ENCODE measurements at places on chromosomes 13 and 19.

DNA sequence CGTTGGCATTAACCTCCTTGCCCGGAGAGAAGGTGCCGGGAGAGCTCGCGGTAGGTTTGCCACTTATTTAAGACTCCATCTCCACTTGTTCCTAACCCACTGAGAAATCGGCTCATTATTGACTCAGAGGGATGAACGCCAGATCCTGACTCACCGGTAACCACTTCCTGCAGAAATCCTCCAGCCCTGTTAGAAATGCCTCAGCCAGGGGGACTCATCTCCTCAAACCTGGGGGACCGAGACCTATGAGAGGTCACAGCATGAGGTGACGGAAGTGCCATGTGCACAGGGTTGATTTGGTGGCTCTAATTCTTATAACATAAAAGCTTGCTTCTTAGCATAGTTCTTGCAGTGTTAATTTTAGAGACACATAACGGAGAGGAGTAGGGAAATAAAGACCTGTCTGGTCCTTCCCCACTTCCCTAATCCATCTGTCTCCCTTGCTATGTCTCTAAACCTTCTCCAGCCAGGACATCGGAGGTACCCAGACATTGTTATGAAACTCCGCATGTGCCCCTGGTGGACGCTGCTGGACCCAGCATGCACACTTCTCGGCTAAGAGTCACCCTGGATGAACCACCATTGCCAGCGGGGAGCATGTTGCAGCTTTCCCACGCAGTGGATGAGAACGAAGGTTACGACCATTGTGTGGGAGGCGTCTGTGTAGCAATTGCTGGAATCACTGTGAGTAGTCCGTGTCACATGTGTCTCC, 158.9 kb downstream of the EFNB2 start:
- no peak for DNase-seq

DNA sequence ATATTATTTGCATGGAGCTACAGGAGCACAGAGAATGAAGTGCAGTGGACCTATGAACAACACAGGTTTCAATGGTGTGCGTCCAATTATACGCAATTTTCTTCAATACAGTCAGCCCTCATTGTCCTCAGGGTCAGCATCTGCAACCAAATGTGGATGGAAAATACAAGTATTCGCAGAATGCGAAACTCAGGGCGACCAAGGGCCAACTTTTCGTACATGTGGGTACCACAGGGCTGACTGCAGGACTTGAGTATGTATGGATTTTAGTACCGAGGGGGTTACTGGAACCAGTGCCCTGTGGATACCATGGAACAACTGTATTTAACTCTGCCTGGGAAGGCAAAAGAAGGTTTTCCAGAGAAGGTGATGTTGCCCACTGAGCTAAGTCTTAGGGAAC, 10.2 kb downstream of the LCP1 start:
- no peak for DNase-seq

- DNase-seq: no peak
These were observed 9.1 kb downstream of the GPR42 start for GRCh38 chr19:35379992-35380391.

DNA sequence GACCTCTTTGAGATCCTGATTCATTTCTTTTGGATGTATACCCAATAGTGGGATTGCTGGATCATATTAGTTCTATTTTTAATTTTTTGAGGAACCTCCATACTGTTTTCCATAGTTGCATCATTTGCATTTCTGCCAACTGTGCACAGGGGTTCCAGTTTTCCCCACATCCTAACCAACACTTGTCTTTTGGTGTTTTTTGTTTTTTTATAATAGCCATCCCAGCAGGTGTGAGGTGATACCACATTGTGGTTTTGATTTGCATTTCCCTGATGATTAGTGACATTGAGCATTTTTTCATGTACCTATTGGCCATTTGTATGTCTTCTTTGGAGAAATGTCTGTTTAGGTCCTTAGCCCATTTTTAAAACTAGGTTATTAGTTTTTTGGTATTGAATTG, 18.8 kb upstream of the GPR183 start:
- DNase-seq: no peak

- DNase-seq: no peak
These were observed 14.7 kb downstream of the CCDC169 start for GRCh38 chr13:36282821-36283432.

GRCh38 chr13:29698106-29698505, 102.6 kb upstream of the SLC7A1 start:
- no peak for DNase-seq

GRCh38 chr13:30151388-30151787, 156.0 kb downstream of the KATNAL1 start:
- DNase-seq: no peak

DNA sequence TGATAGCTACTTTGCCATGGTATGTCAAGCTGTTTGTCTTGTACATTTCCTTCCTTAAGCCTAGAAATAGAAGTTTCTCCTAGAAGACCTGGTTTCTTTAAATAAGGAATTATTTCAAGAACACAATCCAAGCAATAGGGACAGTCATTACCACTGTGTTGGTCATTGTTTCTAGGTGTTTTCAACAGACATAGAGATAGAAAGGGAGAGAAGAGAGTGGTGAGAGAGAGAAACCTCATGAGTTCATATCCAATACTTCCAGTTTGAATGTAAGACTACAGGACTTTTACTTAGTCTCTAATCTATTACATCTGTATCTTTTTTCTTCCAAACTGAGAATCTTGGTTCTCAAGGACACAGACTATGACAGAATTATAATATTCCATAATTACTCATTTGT, 245.9 kb upstream of the STARD13 start:
- DNase-seq: no peak

- DNase-seq: no peak
These were observed 169.9 kb downstream of the USP12 start for GRCh38 chr13:27001705-27002104.

- no peak for DNase-seq
These were observed 53.6 kb downstream of the GADD45B start for GRCh38 chr19:2529473-2529918.

- DNase-seq: no peak
These were observed 597.8 kb upstream of the SLC10A2 start for GRCh38 chr13:103663996-103664395.

DNA sequence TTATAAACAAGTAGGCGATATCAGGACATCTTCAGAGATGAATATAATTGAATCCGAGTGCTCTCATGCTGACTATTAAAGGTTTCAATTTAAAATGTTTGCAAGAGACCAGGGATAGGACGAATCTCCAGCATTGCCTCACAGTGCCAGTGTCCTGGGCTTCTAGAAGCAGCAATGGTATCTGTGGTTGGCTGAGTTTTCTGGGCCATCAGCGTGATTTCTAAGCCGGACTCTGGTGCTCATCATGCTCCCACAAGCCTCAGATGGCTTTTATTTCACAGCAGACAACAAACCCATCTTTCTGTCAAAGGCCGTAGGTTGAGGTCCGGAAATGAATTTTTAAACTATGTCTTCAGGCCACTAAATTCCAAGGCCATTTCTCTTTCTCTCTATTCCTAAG, 187.7 kb downstream of the FOXO1 start:
- no peak for DNase-seq

GRCh38 chr19:38079926-38080380, 144.1 kb downstream of the DPF1 start:
- DNase-seq: no peak

DNA sequence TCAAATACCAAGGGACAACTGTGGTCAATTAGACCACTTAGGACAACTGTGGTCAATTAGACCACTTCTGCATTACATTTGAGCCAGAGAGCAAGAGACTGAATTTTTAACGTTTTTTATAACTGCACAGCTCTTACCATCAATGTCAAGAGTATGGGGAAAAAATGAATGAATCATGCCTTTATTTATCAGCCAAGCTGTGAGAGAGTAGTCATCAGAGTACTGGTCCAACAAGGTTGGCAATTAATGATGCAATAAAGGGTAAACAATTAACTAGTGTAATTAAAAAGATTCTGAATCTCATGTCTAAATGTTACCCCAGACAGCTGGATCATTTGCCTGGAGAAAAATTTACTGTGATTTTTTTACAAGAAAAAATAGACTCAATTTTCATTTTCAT, 381.1 kb downstream of the LIG4 start:
- no peak for DNase-seq

- no peak for DNase-seq
These were observed 29.9 kb downstream of the NLRP13 start for GRCh38 chr19:55902080-55902751.

DNA sequence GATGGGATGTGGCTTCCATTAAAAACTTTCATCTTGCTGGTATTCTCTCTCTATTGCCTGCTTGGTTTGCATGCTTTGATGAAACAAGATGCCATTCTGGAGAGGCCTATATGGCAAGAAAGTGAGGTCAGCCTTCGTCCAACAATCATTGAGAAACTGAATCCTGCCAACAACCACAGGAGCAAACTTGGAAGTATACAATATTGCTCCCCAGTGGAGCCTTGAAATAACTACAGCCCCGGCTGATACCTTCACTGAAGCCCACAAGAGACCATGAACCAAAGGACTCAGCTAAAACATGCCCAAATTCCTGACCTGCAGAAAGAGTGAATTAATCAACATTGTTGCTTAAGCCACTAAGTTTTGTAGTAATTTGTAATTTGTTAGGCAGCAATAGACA, 82.5 kb upstream of the FGF14 start:
- DNase-seq: no peak

DNA sequence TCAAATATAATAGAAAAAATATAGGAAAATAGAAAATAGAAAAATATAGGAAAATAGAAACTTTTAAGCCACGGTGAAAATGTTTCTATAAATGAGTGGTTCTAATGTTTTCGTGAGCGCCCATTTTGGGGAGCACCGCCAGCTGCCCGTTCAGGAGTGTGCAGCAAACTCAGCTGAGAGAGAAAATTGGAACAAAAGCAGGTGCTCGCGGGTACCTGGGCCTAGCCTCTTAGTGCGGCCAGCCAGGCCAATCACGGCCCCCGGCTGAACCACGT, 204 bp upstream of the PDX1 start:
- DNase-seq: no peak

DNA sequence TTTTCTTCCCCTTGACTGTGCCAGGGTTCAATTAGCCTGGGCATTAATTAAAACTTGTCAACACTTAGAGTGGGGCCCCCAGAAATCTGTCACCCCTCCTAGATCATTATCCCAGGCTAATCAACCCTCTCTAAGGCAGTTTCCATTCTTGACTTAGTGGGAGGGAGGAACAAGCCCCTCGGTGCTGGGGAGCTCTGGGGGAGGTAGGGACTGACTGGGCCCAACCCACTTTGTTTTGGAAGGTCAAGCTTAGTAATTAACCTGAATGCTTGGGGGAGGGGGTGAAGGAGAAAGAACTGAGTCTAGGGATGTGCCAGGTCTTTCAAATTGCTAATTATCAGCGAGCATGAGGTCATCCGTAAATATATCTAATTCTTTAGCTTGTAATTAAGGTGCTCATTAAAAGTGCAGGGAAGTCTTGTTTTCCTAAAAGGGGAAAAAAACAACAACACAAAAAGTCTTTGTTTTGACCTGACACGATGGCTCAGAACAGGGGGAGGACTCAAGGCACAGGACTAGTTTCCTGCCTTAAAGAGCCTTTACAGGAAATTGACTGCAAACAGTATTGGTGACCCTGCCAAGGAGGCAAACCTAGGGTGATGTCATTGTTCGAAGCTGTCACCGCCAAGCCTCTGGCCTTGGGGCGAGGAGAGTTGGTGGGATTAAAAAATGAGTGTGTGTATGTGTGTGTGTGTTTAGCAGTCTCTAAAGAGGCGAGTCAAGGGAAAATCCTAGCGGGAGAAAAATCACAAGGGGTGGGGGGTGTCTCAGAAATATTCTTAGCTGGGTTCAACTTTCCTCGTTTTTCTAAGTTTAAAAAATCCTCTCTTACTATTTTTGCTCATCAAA, 19.4 kb downstream of the ACTN4 start:
- DNase-seq: peak; percentile 14

DNA sequence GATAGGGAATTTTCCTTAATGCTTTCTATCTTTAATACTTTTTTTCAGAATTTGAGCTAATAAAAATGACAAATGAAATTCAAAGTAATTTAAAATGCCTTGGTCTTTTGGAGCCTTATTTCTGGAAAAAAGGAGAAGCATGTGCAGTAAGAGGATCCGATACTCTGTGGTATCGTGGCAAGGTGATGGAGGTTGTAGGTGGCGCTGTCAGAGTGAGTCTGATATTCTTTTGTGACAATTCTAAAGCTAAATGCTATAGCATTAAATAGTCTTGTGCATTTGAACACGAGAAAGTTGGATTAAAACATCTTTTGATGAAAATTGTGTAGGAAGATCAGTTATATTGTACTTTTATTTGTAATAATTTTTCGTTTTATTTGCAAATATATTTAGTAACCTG, 95.0 kb downstream of the RNF17 start:
- DNase-seq: no peak

DNA sequence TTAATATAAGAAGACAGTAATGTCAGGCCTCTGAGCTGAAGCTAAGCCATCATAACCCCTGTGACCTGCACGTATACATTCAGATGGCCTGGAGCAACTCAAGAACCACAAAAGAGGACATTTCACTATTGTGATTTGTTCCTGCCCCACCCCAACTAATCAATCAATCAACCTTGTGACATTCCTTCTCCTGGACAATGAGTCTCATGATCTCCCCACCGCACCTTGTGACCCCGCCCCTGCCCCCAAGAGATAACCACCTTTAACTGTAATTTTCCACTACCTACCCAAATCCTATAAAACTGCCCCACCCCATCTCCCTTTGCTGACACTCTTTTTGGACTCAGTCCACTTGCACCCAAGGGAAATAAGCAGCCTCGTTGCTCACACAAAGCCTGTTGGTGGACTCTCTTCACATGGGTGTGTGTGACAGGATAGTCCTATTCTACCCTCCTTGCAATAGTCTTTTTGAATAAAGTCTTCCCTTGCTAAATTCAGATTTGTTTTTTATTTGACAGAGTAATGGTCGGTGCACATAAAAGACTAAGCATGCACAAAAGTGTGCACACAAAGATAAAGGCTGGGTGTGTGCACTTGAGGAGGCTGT, 14.0 kb downstream of the CD70 start:
- DNase-seq: no peak

DNA sequence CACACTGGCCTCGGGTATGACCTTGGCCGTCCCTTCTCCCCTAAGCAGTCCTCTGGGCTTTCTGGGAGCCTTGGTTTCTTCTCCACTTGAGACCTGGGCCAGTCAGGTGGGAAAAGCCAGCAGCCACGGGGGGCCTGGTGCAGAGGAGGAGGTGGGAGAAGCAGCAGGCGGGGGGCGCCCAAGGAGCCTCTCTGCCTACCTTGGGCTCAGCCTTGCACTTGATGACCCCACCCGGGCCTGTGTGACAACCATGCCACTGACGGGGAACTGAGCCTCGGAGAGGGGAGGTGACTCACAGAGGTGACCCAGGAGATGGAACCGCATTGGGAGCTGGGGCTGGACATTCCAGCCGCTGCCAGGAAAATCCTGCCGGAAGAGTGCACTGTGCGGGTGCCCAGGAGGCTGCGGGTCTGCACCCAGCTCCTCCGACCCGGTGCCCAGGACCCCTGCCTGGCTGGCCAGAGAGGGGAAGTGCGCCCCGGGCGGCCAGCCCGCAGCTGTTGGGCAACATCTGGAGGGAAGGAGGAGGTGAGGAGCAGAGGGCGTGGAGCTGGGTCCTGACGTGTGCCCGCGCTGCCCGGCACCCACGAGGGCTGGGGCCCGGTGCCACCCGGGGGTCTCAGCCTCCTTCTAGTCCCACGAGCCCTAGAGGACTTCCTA, 23.4 kb upstream of the SLC7A10 start:
- DNase-seq: no peak

All from anterior cingulate cortex (tissue), 58 donors.